Naive thymus-derived CD8-positive, alpha-beta T cell (primary cell): ENCODE measurements at places on chromosomes 16 and 17. TPM values are rescaled to one million over a fixed set of nuclear protein-coding genes. Genes with fewer than 3 reads are reported as not detected.

Gene CAPN15
- polyA plus RNA-seq: 5.5 TPM

Gene TRAP1
- polyA plus RNA-seq: 58.6 TPM

Gene CENPX
- polyA plus RNA-seq: 63.0 TPM

Gene TM4SF5
- polyA plus RNA-seq: not detected

Gene TLCD2
- not detected for polyA plus RNA-seq

Gene CRYM
- polyA plus RNA-seq: not detected

Gene HOXB6
- not detected for polyA plus RNA-seq

Gene TP53TG3
- polyA plus RNA-seq: not detected

Gene EFCAB5
- not detected for polyA plus RNA-seq

Gene UMOD
- not detected for polyA plus RNA-seq

Gene TEKT3
- polyA plus RNA-seq: not detected

Gene ZFPM1
- polyA plus RNA-seq: 0.36 TPM

Gene ALOXE3
- polyA plus RNA-seq: not detected

Gene TBC1D3B
- polyA plus RNA-seq: not detected

Gene KRT15
- polyA plus RNA-seq: not detected

Gene ASIC2
- not detected for polyA plus RNA-seq

Gene SP6
- 0.13 TPM for polyA plus RNA-seq

Gene SHCBP1
- not detected for polyA plus RNA-seq

Gene NDEL1
- polyA plus RNA-seq: 56.8 TPM

Gene TNFRSF13B
- polyA plus RNA-seq: not detected

Gene AANAT
- polyA plus RNA-seq: not detected

Gene OR4D2
- not detected for polyA plus RNA-seq

Gene SPN
- 92.9 TPM for polyA plus RNA-seq

Gene RHBDF1
- polyA plus RNA-seq: not detected

Gene SEPTIN12
- not detected for polyA plus RNA-seq

Gene DPEP2
- 40.4 TPM for polyA plus RNA-seq

Gene CACNA1G
- polyA plus RNA-seq: not detected

Gene LITAFD
- not detected for polyA plus RNA-seq

Gene SRL
- not detected for polyA plus RNA-seq

Gene SLC38A8
- polyA plus RNA-seq: not detected

Gene DNAH2
- polyA plus RNA-seq: not detected
